GM23338 (cell line): ENCODE measurements at places on chromosomes 6 and 20. TPM values are rescaled to one million over a fixed set of nuclear protein-coding genes. Genes with fewer than 3 reads are reported as not detected.

RAB23 gene
- polyA plus RNA-seq: 5.0 and 5.2 TPM in 2 replicates

POM121L2 gene
- polyA plus RNA-seq: 0.13 TPM in 1 of 2 replicates, not detected in the other

CGAS gene
- 8.3 and 8.9 TPM in 2 replicates for polyA plus RNA-seq

KHDC1L gene
- polyA plus RNA-seq: not detected in 2 replicates

LY6G6C gene
- polyA plus RNA-seq: 0.23 TPM in 1 of 2 replicates, not detected in the other

TMEM244 gene
- polyA plus RNA-seq: not detected in 2 replicates

CDH26 gene
- 2.0 and 2.3 TPM in 2 replicates for polyA plus RNA-seq

CLIC5 gene
- 0.08 and 0.12 TPM in 2 replicates for polyA plus RNA-seq

LY6G6F gene
- polyA plus RNA-seq: not detected in 2 replicates

TPD52L1 gene
- polyA plus RNA-seq: 18.5 and 24.0 TPM in 2 replicates

RNF144B gene
- polyA plus RNA-seq: 3.2 and 4.2 TPM in 2 replicates

RBBP8NL gene
- 0.10 and 0.64 TPM in 2 replicates for polyA plus RNA-seq

BPIFB4 gene
- not detected in 2 replicates for polyA plus RNA-seq

NANP gene
- 3.2 and 3.9 TPM in 2 replicates for polyA plus RNA-seq

DCDC2 gene
- polyA plus RNA-seq: 0.12 and 0.79 TPM in 2 replicates

B3GAT2 gene
- 0.92 and 1.7 TPM in 2 replicates for polyA plus RNA-seq

ANKRD60 gene
- polyA plus RNA-seq: not detected in 2 replicates

ATP6V1G2 gene
- 2.2 and 2.7 TPM in 2 replicates for polyA plus RNA-seq

ZSCAN26 gene
- polyA plus RNA-seq: 3.5 and 6.5 TPM in 2 replicates

BPI gene
- polyA plus RNA-seq: not detected in 2 replicates
